ENCODE measurements at places on chromosomes 6 and 20.
A peak's percentile ranks its signal among the peaks of the same experiment; 100 is the strongest.

GRCh38 chr6:101393829-101394251, 332 bp downstream of the GRIK2 start:
- no peak for DNase-seq

DNA sequence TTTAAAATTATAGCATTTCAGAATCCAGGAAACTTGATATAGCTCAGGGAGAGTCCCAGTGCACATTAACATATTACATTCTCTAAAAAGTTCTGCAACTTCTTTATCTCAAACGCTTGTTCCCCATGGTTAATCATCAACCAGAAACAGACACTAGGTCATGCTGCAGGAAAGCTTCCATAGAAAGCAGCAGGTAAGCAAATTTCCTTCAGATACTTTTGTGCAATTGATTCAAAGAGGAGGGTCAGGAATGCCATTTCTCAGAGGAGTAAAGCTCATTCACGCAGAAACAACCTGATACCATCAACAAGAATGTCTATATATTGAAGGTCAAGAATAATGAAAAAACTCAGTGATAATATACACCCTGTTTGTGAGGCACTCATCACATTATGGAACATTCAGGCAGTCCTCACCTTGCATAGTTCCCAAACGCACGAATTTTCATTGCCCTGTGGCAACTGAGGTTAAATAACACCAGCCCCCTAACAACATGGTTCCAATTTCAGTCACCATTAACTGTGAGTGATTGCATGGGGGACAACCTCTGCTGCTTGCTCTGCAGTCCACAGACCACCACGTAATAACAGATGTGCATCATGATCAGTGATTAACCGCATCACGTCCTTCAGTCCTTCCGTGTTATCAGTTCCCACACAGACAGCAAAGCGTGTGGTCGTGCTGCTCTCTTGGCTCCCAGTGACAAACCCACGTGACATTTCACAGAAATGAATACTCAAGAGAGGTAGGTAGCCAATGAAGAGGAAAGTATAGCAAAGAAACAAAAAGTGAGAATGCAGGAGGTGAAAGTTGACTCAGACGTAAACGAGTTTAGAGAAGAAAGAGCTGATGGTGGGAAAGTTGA, 95.7 kb downstream of the LY86 start:
- no peak for DNase-seq

- no peak for DNase-seq
Observed at GRCh38 chr6:52373151-52373690, 11.3 kb downstream of the PAQR8 start.

DNA sequence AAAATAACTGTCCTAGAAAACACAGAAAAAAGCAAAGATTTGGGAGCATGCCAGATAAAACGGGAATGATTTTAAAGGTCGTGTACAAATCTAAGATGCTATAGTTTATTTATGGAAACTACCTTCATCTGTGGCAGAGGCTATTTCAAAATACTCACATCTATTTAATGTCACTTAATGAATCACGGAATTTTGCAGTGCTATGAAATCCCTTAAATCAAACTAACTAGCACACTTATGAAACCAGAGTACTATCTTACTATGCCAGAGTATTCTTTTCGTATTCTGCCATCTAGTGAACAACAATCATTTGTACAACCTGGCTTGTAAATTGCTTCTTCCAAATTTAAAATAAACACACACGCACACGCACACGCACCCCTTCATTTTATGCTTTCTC, 77.9 kb upstream of the BMP5 start:
- DNase-seq, result no peak

DNA sequence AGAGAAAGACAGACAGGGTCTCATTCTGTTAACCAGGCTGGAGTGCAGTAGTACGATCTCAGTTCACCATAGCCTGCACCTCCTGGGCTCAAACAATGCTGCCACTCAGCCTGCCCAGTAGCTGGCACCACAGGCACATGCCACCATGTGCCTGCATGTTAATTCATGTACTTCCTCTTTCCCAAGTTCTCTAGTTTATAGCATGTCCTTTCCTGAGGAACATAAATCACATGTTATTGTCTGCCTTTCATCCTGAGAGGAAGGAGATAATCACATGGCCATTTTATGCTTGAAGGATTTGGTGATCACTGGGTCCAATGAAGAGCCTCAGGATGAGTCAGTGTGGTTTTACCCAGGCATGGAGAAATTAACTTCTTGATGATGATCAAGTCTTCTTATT, 47.9 kb downstream of the COL11A2 start:
- DNase-seq, result no peak

DNA sequence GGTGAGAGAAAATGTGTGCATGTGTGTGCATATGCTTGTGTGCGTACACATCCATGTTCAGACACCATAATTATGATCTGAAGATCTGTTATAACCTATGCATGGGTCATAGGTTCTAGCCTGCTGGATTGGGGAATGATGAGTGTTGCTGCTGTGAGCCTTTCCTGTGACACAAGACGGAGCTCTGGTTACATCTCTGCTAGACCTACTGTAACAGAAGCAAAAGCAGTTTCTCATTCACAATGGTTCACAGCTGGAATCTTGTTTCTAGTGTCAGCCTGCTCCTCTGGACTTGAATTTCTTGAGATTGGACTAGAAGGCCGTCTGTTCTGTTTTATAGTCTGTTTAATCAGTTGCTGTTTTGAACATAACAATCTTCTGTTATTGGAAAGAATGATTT, 40.1 kb downstream of the DEFB114 start:
- no peak for DNase-seq

DNA sequence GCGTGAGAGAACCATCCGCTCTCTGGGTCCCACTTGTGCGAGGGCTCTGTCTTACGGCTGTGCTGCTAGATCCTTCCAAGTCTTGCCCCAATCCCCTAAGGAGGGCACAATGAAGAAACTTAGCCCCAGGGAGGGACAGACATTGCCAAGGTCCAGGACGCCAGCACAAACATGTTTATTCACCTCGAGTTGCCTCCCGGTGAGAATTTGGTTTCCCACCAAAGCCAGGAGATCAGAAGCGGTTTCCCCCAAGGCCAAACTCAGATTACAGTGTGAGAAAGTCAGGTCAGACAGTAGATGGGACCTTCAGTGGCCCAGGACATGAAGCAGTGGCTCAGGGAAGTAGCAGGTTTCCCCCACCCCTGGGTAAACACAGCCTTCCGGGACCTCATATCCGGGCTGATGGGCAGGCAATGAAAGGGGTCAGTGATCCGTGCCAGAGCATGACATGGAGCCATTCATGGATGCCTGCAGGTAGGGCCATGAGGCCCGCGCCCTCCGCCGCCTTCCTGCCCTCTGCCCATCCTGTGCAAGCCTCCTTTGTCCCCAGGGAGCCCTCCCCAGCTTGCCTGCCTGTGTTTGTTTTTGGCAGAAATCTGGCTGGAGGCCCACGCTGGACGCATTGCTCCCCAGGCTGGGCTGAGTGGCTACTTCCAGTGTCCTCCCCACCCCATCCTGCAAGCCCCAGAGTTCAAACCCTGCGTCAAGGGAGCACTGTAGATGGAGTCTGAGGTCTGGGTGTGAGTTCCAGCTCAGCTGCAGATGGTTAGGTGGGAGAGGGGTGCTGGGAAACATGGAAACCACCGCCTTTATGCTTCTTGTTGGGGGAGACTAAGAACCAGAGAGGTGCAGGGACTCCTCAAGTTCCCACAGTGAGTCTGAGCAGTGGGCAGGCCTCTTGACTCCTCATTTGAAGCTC, 2.0 kb downstream of the BPIFB2 start:
- DNase-seq, result no peak

GRCh38 chr6:43944908-43945767, 175.1 kb downstream of the VEGFA start:
- DNase-seq, result no peak

DNA sequence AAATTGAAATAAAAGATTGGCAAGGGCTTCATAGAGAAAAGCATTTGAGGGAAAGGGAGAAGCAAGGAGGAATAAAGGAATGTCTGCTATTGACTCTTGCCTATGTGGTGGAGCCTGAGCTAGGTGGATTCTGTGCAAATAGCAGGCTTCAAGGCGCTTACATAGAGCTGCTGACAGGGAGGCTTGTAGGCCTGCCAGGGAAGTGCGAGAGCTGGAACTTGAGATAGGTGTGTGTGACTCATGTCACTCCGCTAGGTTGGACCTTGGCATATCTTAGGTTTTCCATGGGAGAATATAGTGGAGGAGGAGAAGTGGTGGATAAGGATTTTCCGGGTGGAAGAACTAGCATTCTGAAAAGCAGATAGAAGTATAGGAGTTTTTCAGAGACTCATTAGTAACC, 14.0 kb downstream of the SNRNP48 start:
- DNase-seq, result no peak

GRCh38 chr20:39089029-39089428, 126.9 kb downstream of the DHX35 start:
- no peak for DNase-seq

GRCh38 chr20:8361006-8361652, 229.1 kb downstream of the PLCB1 start:
- no peak for DNase-seq

GRCh38 chr6:129684323-129684884, 25.6 kb downstream of the ARHGAP18 start:
- DNase-seq, result no peak

- no peak for DNase-seq
Observed at GRCh38 chr6:10383331-10384090, 31.4 kb downstream of the TFAP2A start.

GRCh38 chr6:47134476-47135189, 92.5 kb upstream of the ADGRF1 start:
- DNase-seq, result no peak

DNA sequence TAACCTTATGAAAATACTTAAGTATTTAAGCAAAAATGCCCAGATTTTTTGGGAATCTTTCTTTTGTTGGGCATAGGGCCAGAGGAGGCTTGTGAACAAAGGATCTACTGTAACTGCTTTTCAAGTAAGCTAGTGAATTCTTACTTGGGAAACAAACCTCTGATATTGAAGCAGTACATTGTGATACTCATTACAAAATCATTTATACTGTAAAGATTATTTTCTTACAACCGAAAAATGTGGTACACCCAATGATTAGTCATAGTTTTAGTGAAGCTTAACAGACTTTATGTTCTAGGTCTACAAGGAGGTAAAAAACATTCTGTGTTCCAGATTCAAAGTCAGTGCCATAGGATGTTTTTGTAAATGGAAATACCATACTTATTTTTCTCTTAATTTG, 272.9 kb upstream of the KCNQ5 start:
- DNase-seq, result no peak

DNA sequence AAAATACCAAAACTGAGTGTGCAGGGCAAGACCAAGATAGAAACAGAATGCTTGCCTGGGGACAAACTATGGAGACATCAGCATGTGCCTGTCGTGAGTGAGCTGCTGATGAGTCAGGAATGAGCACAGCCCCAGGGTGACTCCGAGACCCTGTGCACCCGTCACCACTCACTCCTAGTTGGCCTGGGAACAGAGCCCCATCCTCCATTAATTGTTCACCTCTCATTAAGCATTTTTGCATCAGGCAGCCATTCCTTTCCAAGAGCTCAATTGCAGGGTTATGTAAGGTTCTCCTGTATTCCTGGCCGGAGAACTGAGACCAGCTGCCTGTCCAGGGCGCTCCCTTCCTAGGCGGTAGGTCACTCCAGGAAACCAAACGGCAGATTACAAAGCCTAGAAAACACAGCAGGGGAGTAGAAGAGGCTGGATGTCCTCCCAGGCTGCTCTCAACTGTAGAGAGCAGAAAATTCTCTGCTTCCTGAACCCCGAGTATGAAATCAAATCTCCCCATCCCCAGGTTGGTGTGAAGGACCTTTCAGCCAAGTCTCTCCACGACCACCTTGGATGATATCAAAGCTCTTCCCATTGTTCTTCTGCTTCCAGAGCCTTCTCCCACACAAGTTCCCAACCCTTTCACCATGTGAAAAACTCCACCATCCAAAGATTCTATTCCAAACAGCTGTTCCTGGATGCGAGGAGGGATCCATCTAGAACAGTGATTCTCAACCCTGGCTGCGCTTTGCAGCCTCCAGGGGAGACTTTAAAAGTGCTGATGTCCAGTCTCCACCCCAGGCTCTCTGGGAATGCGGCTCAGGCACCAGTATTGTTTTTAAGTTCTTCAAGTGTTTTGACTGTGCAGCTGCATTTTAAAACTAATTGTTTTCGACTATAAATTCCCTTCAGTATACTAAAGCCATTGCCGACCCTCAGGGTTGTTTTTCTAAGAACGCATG, 532.6 kb upstream of the JARID2 start:
- DNase-seq, result no peak

GRCh38 chr6:41427642-41428335, 92.4 kb downstream of the NCR2 start:
- no peak for DNase-seq

- no peak for DNase-seq
Observed at GRCh38 chr6:6482256-6482655, 106.3 kb upstream of the LY86 start.

DNA sequence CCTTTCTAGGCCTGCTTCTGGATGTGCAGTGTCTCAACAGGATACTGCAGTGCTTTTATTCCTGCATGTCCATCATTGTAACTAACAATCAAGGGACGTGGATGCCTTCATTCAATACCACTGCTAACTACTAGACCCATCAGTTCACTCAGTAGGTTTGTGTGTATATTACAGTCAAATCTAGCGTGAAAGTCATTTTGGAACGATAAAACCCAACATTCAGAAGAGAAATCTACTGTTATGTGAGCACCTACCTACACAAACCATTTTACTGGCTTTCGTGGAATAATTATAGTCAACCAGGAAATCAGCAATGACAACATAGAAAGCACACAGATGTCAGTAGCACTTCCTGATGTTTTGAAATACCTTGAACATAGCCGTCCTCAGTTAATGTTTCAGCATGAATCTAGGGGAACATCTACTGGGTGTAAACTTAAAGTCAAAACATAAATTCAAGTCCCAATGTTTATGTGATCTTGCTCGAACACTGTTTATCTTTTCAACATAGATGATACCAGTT, 270.6 kb downstream of the FARS2 start:
- DNase-seq, result no peak

DNA sequence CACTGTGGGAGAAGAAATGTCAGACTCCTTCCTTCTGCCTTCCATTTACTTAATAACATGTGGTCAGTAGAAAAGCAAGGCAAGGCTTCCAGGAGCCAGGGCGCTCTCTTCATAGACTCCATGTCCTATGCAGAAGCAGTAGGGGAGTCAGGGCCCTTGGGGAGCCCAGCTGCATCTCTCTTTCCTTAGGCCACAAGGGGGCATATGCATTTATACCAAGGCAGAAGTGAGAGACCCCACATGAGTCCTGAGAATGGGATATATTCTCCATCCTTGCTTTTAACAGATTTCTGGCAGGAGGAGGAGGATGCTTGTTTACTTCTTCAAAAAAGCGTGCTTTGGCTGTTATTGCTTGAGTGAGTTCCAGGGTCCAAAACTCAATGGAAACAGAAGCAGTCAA, 198.5 kb downstream of the HIVEP2 start:
- peak; percentile 32 for DNase-seq

GRCh38 chr20:40275738-40276137, 413.3 kb downstream of the MAFB start:
- no peak for DNase-seq

GRCh38 chr6:32794510-32794909, 22.3 kb downstream of the HLA-DOB start:
- DNase-seq, result no peak
